Esophagus squamous epithelium (tissue), 5 donors: ENCODE measurements at places on chromosomes 16 and 17.

- DNase-seq: no peak
Measured at GRCh38 chr17:60141111-60142018, 8.4 kb upstream of the CA4 start.

DNA sequence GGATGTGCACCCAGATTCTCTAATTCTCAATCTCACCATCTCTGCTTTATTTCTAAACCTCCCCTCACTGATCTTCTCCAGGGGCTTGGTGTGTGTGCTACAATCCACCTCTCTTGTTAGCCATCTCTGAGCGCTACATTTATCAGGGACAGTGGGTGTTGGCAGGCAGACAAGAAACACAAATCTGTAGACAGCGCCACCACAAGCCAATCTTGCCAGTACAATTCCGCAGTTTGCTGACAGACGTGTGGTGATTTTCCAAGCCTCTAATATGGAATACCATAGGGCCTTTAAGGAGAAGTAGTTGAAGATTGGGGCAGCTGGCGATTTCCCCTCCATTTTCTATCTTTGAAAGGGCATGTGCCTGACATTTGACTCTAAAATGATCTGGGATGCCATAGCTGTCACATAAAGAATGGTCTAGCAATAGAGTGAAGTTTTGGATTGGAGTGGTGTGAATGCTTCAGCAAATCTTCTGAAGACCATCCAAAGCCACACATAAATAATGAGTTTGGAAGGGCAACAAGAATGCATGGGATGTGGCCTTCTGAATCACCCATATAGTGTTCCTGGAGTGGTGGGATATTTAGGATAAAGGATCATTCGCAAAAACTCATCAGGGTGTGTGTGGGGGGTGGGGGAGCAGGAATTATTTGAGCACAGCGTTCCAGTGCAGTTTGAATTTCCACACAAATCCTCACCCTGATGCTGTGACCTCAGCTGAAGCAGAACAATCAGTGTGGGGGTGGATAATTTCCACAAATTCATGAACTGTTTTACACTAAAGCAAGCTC, 12.0 kb upstream of the ANKFN1 start:
- DNase-seq: no peak

GRCh38 chr17:28986714-28987655, 18.8 kb downstream of the SEZ6 start:
- no peak for DNase-seq

GRCh38 chr17:36498155-36498554, 11.7 kb downstream of the ZNHIT3 start:
- no peak for DNase-seq

DNA sequence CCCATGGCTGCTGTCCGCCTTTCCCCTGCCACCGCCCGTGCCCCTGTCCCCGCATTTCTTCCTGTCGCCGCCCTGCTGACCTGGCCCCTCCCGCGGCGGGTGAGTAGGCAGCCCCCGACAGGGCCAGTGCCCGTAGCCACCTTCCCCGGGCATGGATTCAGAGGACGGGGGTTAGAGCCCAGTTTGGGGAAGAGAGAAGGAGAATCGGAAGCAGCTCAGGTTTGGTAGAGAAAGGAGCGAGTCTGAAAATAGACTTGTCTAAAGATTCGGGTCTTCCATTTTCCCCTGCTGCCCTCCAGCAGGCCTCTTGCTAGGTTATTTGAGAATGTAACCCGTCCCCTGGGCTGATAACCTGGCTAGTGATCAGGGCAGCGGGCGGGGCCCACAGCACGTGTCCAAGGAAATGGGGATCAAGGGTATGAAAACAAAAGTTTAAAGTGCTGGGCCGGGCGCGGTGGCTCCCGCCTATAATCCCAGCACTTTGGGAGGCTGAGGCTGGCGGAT, 7.9 kb upstream of the CLDN9 start:
- no peak for DNase-seq

DNA sequence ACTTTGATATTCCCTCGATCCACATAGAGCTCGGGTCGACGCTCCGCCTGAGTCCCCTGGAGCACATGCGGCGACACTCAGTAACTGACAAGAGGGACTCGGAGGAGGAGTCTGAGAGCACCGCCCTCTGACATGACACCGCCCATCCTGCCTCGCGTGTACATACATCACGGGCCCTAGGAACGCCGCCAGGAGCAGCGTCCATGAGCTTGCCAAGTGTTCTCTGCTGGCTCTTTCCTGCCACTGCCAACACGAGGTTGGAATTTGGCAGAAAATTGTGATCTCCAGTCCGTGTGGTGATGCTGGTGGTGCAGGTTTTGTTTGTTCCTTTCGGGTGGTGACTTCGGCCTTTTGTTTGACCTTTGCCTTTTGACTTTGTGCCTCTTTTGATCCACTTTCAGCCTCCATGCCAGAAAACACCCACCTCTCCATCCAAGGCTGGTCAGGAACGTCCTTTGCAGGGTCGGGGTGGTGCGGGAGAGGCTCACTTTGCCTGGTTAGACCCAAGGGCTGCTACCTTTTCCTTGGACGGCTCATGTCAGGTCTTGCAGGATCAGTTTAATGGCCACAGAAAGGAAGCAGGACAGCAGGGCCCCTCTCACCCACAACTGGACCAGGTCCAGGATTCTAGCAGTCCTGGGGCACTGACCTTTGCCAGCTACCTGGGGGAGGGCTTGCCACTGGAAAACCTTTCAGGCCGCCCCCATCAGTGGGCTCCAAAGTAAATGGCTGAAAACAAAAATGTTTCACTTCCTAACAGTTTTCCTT, 27.6 kb downstream of the ELAC2 start:
- DNase-seq: no peak

DNA sequence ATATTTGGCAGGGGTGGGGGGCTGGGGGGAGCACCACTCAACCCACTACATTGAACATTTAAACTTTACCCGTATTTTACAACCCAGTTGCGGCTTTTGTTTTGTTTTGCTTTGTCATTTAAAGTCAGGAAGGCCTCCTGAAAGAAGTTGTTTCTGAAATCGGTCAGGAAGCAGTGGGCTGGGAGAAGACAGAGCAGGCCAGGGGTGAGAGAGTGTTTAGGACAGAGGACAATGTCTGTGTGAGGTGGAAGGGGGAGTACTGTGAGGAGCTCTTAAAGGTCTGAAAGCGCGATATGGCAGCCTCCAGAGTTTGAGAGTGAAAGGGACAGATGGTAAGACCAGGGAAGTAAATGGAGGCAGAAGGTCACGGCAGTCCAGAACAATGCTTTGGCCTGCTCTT, 6.1 kb upstream of the WFIKKN2 start:
- no peak for DNase-seq

GRCh38 chr17:46764000-46764708, 54.3 kb downstream of the WNT3 start:
- no peak for DNase-seq

DNA sequence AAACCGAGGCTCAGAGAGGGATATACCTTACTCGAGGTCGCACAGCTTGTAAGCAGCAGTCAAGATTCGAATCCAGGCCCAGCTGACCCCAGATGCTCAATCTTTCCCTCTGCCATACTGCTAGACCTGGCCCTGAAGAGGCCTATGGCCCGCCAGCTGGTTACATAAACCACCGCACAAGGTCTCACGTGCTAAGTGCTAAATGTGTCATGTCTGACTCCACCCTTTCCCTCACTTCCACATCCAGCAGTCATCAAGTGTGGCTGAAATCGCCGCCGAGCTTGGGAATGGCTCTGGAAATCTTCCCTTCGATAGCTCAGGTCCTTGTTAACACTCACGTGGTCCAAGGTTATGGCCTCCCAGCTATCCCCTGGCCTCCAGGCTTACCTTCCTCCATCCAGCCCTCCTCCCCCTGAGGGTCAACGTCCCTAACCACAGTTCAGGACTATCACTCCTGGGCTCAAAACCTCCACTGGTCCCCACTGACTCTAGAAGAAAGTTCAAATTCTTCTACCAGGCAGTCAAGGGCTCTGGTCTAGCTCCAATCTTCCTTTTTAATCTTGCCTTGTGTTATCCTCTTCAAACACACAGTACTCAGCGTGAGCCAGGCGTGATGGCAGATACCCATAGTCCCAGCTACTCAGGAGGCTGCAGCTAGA, 3.5 kb downstream of the ZBTB4 start:
- DNase-seq: no peak

DNA sequence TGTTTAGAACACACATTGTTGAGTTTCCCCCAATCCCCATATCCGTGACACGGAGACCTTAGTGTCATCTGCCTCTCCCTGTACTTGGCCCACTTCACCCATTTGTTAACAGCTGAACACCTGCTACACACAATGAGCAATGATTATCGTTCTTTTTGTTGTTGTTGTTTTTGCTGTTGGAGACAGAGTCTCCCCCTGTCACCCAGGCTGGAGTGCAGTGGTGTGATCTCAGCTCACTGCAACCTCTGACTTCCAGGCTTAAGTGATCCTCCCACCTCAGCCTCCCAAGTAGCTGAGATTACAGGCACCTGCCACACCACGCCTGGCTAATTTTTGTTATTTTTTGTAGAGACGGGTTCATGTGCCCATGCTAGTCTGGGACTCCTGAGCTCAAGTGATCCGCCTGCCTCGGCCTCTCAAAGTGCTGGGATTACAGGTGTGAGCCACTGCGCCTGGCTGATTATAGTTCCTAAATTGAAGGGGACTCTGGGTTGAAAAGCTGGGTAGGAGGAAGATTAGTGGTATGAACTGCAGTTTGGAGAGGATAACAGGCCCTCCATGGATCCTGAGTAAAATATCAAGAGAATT, 21.6 kb downstream of the NDE1 start:
- DNase-seq: no peak

DNA sequence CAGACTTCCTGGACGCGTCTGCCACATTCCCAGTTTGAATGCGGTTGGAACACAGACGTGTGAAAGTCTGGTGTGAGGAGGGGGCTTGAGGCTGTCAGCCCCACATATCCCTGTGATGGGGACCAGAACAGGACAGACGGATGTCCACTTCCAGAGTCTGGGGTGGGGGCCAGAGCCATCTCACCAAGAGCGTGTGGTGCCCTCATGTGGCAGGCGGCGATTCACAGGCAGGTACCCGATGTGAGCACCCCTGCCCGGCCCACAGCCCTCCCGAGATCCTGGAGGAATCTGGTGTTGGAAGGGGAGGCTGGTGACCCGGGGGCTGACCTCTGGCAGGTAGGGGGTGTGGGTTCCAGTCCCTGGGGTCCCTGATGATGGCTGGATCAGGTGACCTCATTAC, 51.5 kb downstream of the ENGASE start:
- DNase-seq: no peak

DNA sequence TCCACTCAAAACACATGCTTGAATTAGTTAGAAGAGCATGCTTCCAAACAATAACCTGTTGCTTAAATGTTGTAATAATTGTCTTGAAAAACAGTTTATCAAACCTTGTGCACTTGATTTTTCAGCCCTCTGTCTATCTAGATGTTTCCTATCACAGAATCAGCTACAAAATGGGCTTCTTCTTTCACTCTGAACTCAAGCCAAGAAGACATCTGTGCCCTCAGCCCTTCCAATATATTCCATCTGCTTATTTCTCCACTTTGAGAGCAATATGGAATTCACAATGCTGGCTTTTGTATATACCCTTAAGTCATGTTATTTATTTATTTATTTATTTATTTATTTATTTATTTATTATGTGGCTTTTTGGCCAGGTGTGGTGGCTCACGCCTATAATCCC, 234.2 kb downstream of the TOX3 start:
- no peak for DNase-seq

- DNase-seq: no peak
Measured at GRCh38 chr16:22317001-22317530, 19.9 kb downstream of the POLR3E start.

DNA sequence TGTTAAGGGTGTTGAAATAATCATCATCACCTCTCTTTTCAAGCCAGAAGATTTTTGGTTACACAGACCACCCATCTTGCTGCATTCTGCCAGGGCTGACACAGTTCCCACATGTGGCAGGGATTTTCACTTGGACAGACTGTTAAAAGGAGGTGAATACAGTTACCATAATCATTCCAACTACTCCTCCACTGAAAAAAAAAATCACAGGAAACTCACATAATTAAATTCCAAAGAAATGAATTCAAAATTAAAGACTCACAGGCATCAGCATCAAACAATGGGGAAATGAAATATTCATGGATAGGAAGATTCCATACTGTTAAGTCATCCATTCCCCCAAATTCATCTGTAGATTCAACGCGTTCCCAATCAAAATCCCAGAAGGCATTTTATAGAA, 209.4 kb downstream of the MRTFB start:
- no peak for DNase-seq

DNA sequence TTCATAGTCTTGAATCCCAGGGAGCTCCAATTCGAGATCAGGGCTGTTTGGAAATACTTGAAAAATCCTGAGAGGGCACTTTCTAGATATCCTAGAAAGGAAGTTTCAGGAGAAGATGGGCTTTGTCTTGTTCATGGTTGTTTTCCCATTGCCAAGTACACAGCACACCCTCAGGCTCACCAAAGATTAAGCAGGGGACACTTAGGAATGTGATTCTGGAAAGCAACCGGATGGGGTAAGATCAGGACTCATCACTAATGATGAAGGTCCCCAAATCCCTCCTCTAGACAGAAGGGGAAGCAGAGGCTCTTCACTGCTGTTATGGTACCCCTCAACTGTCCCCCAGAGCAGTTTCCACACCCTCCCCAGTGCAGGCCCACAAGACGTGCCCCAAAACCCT, 40.7 kb downstream of the VAC14 start:
- no peak for DNase-seq

GRCh38 chr17:17789828-17790636, 46.8 kb downstream of the SREBF1 start:
- DNase-seq: no peak

GRCh38 chr16:50814541-50814940, 72.7 kb downstream of the CYLD start:
- DNase-seq: no peak

DNA sequence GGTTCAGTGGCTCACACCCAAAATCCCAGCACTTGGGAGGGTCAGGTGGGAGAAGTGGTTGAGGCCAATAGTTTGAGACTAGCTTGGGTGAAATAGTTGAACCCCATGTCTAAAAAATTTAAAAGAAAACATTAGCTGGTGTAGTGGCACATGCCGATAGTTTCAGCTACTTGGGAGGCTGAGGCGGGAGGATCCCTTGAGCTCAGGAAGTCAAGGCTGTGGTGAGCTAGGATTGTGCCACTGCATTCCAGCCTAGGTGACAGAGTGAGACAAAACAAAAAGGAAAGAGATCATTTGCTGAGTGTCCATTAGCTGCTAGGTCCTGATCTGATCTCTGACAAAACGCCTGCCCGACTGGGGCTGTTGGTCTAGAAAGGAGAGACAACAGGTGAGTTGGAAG, 14.1 kb upstream of the DBNDD1 start:
- DNase-seq: no peak

DNA sequence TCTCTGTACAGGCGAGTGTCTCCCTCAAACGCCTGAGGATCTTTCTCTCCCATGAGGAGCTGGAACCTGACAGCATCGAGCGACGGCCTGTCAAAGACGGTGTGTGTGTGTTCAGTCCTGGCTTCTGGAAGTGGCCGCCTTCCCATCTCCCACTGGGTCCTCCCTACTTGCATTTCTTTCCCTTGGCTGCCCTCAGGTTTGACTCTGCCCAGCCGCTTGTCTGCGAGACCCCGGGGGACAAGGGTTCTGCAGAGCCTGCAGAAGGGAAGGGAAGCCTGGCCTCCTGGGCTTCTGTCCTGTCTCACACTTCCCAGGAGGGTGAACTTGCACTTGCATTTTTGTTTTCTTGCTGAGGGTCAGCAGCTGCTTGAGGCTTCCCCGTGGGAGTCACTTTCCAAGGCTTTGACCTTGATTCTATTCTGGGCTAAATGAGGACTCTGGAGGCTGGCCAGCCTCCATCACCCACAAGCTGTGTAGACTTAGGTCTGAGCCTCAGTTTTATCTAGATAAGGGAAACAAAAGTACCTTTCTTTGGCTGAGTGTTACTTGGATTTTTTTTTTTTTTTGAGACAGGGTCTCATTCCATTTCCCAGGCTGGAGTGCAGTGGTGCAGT, 122.3 kb downstream of the ABCC1 start:
- no peak for DNase-seq
